ENCODE measurements at places on chromosomes 5 and 9.

DNA sequence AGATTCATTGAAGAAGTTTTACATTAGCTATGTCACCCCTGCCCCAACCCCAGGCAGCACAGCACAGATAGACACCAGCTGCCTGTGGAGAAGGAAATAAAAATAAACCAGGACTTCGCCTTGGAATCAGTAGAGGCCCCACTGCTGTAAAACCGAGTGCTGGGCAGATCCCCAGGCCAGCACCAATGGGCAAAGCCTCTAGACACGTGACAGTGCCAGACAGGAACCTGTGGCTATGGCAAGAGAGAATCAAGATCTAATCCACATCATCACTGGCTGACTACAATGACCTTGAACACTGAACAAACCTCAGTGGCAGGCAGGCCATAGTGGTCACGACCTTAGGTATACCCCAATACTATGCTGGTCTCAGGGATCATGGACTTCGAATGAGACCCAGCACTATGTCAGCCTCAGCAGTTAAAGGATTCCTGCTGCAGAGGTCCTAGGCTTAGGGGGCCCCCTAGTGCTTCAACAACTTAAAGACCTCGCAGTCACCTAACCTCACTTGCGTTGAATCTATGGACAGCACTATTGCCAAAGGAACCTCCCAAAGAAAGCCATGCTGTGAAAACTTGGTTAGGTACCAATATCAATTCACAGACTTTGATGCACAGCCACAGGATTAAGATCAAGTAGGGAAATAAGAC lies 2118.6 kb upstream of the C9orf72 start:
- peak; percentile 31 for DNase-seq

- DNase-seq, result no peak
Measured at GRCh38 chr9:36341936-36342577, 58.0 kb downstream of the RNF38 start.

DNA sequence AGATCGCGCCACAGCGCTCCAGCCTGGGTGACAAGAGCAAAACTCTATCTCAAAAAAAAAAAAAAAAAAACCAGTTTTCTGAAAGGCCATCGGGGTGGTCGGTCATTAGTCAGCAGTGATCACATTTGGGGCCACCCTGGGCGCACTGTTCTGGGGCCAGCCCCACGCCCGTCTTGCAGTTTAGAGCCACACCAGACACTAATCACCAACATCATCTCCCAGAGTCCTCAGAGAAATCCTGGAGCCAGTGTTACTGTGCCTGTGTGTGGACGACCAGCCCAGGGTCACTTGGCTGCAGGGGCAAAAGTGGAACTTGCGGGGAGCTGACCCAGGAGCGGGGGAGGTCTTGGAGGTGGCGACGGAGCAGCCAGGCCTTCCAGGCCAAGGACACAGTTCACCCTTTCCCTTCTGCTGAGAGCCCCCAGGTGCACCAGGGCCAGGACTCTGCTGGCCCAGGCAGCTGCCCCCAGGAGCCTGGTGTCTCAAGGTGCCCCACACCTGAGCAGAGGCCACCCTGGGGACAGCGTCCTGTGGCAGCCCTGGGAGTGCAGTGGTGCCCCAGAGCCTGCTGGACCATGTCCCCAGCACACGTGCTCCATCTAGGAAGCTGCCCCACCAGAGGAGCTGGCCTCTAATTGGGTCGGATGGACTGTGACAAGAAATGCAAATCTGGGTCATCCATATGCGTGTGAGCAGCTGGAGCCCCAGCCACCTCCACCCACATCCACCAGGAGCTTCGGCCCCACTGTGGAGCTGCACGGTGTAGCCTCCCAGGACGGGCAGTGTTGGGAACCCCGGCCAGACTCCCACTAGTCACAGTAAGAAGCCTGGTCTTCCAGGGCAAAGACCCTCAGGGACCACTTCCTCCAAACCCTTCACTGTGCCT lies 51.1 kb downstream of the NEK6 start:
- no peak for DNase-seq

- peak; percentile 93 for DNase-seq
Measured at GRCh38 chr9:115262477-115262876, 144.5 kb upstream of the TNC start.

DNA sequence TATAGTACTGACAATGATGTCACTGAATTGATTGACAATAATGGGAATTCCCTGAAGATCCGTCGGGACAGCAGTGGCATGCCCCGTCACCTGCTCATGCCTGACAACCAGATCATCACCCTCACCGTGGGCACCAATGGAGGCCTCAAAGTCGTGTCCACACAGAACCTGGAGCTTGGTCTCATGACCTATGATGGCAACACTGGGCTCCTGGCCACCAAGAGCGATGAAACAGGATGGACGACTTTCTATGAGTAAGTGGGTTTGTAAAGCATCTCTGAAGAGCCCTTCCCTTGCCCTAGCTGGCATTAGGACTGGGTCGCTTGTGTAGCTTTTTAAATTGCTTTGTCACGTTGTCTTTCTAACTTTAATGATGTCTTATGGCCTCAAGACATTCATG lies 72.7 kb upstream of the WWC1 start:
- DNase-seq, result no peak

GRCh38 chr5:179907556-179908324 lies at the start of gene TBC1D9B:
Gene TBC1D9B, minus strand, starts transcription at chr5:179907897. Its CDS starts 76 bp downstream, at chr5:179907821.
- DNase-seq, result peak; percentile 53

Measured in cerebellar cortex (tissue), 1 donor.